ENCODE measurements at places on chromosomes 7 and 10.

DNA sequence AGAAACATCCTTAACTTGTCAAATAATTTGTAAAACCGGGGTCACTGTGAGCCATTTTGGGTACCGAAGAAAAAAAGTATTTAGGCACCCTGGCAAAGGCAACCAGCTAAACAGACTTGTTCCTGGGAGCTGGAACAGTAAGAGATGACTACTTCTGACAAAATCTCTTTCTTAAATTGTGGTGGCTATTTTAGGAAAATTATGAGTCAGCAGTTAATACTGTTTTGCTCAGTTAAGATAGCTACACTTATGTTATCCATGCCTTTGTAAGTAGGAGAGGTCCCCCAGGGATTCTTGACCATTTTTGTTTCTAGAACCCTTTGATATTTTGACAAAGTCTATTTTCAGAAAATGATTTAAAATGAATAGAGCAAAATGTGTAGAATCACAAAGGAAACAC is 68.7 kb downstream of the TAX1BP1 start:
- no peak for DNase-seq

GRCh38 chr7:20385126-20385525 is 54.4 kb downstream of the ITGB8 start:
- no peak for DNase-seq

- peak; percentile 40 for DNase-seq
Observed at GRCh38 chr10:86349474-86349873, 17.1 kb downstream of the GRID1 start.

- no peak for DNase-seq
Observed at GRCh38 chr10:128060341-128061250, 65.6 kb downstream of the MKI67 start.
